Choroid plexus epithelial cell (primary cell): ENCODE measurements at places on chromosomes 3 and 15.

GRCh38 chr15:50685976-50686468 lies 575 bp downstream of the TRPM7 start:
- peak; percentile 65 for DNase-seq

GRCh38 chr3:69815970-69816369 lies 76.7 kb downstream of the MITF start:
- DNase-seq: no peak

- peak; percentile 60 for DNase-seq
These were observed 46.3 kb upstream of the TIPARP start for GRCh38 chr3:156627946-156628569.

DNA sequence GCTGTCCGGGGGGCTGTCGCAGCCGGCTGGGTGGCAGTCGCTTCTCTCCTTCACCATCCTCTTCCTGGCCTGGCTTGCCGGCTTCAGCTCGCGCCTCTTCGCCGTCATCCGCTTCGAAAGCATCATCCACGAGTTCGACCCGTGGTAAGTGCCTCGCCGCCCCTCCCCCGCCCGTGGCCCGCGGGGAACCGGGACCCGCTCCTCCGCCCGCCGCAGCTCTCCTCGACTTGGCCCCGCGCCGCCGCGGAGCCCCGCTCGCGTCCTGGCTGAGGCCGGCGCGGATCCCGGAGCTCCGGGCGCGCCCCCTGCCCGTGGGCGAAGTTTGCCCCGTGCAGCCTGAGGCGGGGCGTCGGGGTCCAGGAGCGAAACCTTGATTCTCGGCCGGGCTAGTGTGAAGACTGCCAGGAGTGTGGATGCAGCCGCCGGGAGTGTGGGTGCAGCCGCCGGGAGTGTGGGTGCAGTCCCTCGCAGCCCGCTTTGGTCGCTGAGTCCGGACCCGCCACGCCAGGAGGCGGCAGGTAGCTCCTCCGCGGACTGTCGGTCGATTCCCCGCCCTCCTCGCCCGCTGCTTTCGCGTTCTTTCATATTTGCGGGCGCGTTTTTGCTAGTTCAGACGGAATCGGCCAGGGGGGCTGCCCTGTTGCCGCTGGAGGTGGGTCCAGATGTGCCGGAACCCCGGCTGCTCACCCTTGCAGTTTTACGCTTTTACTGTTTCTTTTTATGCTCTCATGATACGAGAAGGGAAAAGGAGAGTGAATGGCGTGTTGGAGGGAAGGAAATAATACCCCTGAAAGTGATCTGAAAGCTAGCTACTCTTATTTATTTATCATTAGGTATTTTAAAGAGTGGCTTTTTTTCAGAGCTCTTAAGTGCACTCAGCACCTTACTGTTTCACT lies 692 bp downstream of the STT3B start:
- DNase-seq: peak; percentile 35

GRCh38 chr15:56176996-56177395 lies 66.7 kb downstream of the RFX7 start:
- no peak for DNase-seq

- no peak for DNase-seq
These were observed 290.6 kb downstream of the IL5RA start for GRCh38 chr3:2819571-2819970.

- DNase-seq: peak; percentile 85
These were observed 138.9 kb upstream of the COL8A1 start for GRCh38 chr3:99499235-99500158.

GRCh38 chr15:23569151-23569925 lies 3.9 kb downstream of the MKRN3 start:
- DNase-seq: no peak

GRCh38 chr3:107064405-107065060 lies 312.7 kb upstream of the CCDC54 start:
- DNase-seq: peak; percentile 86

DNA sequence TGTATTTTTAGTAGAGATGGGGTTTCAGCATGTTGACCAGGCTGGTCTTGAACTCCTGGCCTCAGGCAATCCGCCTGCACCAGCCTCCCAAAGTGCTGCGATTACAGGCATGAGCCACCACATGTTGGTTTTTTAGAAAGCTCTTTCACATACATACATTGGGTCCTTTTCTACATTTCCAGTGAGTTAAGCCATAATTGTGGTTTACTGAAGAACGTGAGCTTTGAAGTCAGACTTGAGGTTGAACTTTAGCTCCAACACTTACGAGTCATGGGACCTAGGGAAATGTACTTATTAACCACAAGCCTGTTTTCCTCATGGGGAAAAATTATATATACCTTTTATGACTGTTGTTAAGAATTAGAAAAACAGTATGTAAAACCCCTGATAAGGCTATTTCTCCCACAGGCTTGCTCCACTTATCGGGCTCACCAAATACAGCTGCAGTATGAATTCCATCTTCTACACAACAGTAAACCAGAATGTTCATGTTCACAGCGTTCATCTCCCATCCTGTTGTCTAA lies 39.0 kb downstream of the GPR160 start:
- DNase-seq: peak; percentile 90

GRCh38 chr3:35688826-35689225 lies 49.5 kb downstream of the ARPP21 start:
- DNase-seq: no peak

GRCh38 chr15:90818251-90819210 lies 49.9 kb upstream of the FURIN start:
- no peak for DNase-seq

GRCh38 chr3:39850716-39851032 lies 41.3 kb downstream of the MYRIP start:
- no peak for DNase-seq
